Left ventricle myocardium inferior (tissue), 1 donor: ENCODE measurements at places on chromosomes 7 and 10.

DNA sequence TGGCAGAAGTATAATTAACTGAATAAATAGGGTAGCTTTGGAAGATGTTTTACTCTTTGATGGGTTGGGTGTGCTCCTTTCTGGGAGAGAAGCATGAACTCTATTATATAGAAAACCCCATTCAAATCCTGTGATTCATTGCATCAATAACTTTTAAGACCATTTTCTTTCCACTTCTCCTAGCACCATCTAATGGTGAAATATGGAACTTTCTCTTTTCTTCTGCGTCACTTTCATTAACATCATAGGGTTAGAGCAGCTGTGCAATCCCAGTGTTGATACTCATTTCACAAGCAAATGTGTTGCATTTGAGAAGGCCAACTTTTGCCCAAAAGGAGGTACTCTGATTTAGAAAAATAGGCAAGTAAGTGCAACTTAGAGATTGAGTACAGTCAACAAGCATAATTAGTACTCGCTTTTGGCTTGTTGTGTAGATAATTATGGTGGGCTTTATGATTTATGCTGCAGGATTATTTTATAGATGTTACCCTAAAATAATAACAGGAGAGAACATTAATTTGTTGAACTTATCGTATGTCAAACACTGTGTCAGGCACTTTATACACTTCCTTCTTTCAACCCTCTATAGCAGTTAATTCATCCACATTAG, 92.9 kb downstream of the CPED1 start:
- no peak for DNase-seq

DNA sequence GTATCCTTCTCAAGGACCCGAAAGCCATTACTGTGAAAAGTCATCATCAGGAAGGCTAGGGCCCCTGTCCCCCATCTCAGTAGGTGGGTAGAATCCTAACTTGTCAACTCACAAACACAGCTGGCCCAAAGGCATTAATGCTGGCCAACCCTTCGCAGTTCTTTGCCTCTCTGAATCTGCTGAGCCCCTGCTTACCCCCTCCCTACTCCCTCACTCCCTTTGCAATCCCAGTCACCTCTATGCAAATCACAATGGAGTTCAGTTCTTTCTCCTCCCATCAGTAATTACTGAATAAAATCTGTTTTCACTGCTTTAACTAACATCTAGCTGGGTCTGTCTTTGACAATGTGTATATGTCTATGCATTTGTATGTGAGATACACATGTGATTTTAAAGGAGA, 38.1 kb upstream of the AOAH start:
- DNase-seq = no peak

- no peak for DNase-seq
Measured at GRCh38 chr7:99368750-99369389, 5.7 kb upstream of the ARPC1B start.

GRCh38 chr10:79069325-79070080, 737 bp downstream of the ZMIZ1 start:
- DNase-seq = peak; percentile 67

DNA sequence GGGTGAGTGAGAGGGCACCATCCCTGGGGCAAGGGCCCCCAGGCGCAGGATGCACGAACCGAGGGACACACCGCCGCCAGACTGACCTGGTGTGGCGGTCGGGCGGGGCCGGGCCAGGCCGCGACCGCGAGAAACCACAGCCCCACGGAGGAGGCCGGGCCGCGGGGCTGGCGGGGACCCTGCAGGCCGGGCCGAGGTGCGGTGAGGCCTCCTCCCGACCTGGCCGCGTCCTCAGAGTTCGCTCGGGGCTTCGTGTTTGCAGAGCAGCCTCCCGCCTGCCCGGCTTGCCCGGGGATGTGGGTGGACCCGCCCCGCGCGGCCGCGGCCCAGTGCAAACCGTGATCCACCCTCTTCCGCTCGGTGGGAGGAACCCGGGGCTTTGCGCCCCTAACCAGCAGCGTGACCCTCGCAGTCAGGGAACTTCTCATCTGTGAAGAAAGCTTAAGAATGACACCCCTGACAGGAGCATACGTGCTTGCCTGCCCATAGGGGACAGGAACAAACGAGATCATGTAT, 20.6 kb upstream of the HOXA13 start:
- no peak for DNase-seq

GRCh38 chr7:1892011-1892965, 222.2 kb downstream of the ELFN1 start:
- no peak for DNase-seq

GRCh38 chr7:28729727-28730126, 228.4 kb downstream of the TRIL start:
- no peak for DNase-seq

GRCh38 chr7:44678471-44679179, 70.0 kb upstream of the ZMIZ2 start:
- peak; percentile 65 for DNase-seq

GRCh38 chr10:37687581-37687980, 169.8 kb downstream of the ZNF248 start:
- DNase-seq = no peak

DNA sequence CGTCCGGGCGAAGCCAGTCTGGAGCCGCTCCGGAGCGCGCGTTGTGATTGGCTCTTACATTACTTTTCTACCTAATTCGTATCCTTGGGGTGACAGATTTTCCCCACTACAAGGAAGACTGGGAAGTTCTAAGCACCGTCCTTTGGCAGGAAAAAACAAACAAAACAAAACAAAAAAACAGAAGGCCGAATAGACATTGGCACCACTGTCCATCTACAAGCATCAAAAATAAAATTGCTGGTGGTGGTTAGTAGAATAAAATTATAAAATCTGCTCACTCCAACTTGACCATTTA, 651 bp upstream of the SKAP2 start:
- DNase-seq = peak; percentile 47

DNA sequence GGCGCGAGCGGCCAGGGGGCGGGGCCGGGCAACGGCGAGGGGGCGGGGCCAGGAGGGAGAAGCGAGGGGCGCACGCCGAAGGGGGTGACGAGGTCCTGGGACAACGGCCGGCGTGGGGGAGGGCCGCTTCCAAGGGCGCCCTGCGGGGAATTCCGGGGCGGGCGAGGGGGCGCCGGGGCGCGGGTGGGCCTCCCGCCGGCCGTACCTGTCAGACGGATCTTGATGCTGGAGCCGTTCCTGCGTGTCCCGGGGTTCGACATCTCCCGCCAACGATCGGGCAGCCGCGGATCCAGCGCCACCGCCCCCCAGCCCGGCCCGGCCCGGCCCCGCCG, 421 bp downstream of the SMURF1 start:
- no peak for DNase-seq

DNA sequence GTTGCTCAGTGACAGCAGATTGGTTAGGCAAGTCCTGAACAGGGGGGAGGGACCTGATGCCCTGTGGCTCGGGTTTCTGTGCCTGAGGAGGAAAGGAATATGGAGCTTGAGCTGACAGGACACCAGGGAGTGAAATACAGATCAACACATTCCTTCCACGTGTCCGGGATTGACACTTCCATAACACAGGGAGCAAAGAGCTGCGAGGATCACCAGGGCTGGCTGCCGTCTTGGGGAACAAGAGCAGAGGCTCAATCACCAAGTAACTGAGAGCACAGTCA, 36.7 kb upstream of the EFCAB10 start:
- no peak for DNase-seq
